ENCODE measurements at places on chromosomes 12 and 14.
A peak's percentile ranks its signal among the peaks of the same experiment; 100 is the strongest.

DNA sequence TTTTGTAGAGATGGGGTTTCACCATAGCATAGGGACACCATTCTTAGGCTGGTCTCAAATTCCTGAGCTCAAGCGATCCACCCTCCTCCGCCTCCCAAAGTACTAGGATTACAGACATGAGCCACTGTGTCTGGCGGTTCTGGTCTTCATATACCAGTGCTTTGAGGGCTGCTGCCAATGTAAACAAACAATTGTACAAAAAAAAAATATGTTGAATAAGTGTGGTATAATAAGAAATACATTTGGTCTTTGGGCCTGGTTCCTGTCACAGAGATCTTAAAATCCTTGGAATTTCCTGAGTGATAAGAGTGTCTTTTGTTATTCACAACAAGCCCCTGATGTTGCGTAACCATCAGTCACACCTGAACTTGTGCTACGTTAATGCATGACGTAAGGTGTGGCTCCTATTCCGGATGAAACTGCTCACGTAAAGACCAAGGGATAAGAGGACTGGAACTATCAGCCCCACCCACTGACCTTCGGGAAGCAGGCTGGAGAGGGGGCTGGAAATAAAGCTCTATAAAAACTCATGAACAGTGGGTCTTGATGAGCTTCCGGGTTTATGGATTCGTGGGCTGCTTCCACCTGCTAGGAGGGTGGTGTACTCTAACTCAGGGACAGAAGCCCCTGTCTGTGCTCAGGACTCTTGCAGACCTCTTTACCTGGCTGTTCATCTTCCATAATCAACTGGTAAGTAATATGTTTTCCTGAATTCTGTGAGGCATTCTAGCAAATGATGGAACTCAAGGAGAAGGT is 16.5 kb upstream of the RIMKLB start:
- DNase-seq: no peak

DNA sequence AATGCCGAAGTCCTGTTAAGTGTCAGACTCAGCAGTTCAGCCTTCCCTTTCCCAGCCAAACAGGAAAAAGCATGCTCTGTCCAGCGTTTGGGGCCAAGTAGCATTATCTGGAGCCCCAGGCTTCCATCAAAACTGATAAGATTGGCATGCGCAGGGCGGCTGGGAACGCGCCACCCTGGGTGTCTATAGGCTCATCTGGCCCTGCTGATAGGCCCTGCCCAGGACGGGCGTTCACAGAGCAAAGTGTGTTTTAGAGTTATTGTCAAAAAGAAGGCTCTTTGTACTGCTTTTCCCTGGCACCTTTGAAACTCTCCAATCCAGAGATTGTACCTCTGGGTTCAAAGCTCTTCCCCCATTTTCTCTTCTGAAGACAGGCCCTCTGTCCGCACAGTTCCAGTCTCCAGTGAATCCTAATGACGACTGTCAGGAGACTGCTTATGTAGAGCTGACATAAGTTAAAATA is at the start of gene ART4:
ART4 (minus strand) TSS at position 102 of the 463 bp plus-strand sequence. CDS start 413 bp downstream, outside the sequence.
- DNase-seq: no peak

- DNase-seq: no peak
Measured at GRCh38 chr12:12523229-12523628, 39.4 kb downstream of the DUSP16 start.

DNA sequence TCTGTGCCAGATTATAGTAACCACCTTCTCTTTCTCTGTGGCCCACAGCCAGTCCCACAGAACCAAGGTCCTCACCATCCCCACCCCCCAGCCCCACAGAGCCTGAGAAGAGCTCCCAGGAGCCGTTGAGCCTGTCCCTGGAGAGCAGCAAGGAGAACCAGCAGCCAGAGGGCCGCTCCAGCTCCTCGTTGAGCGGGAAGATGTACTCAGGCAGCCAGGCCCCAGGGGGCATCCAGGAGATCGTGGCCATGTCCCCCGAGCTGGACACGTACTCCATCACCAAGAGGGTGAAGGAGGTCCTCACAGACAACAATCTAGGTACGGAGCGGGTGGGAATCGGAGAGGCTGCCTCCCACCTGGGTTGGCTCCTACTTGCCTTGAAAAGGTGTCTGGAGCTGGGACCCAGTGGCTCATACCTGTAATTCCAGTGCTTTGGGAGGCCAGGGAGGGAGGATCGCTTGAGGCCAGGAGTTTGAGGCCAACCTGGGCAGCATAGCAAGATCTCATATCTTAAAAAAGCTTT is 34.4 kb downstream of the PHETA1 start:
- no peak for DNase-seq

DNA sequence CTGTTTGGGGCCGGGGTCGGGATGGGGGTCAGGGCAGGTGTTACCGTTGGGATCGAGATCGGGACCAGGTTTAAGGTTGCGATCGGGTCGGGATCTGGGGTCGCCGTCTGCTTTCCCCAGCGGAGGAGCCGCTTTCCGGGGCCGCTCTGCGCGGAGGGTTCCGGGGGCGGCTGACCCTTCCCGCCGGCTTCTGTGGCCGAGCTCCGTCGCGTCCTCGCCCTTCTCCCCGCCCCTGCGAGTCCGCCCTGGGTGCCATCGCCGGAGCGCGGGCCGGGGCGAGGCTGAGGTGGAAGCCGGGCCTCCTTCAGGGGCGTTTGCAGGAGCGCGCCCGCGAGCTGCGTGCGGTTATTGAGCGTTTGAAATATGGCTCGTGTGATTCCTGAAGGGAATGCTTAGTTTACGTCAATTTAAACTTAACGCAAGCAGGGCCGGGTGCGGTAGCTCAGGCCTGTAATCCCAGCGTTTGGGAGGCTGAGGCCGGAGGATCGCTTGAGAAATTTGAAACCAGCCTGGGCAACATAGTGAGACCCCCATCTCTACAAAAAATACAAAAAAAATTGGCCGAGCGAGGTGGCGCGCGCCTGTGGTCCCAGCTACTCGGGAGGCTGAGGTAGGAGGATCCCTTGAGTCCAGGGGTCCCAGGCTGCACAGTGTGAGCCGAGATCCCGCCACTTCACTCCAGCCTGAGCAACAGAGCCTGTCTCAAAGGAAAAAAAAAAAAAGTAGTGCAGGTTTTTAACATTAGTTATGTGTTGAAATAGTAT is 620 bp downstream of the PGAM5 start:
- peak; percentile 21 for DNase-seq

GRCh38 chr12:124177276-124177950 is 117.5 kb upstream of the RFLNA start:
- DNase-seq: no peak

DNA sequence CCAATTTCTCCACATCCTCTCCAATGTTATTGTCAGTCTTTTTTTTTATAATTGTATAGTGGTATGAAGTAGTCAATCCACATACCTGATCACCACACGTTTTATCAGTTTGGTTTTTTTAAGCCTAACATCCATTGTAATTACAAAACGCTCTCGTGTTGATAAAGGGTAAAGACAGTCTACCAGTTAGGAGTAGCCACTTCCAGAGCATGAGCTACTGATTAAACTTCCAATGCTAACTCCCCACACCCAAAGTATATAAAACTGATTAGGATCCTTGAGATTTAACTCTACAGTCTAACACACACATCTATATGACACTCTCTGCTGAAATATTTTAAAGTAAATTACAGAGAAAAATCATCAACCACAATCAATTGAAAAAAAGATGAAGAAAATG is 20.7 kb downstream of the CPNE8 start:
- DNase-seq: no peak

GRCh38 chr12:9276990-9277389 is 68.8 kb upstream of the PZP start:
- DNase-seq: no peak

GRCh38 chr12:38878986-38879385 is 26.4 kb downstream of the CPNE8 start:
- DNase-seq: no peak

DNA sequence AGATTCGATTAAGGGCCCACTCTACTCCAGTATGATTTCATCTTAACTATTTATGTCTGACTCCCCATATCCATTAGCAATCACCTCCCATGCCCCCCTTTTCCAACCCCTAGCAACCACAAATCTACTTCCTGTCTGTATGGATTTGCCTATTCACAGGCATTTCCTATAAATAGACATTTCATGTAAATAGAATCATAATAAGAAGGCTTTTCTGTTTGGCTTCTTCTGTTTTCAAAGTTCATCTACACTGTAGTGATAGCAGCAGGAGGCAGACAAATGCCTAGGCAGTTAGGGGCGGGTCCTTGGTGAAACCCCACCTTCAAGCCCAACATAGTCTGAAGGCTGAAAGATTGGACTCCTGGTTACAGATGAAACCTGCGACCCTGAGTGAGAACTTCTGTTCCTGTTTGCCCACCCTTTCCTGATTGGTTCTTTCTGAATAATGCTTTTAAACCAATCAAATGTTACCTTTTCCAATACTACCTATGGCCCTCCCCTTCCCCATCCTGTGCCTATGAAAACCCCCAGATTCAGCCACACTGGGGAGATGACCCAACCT is 62.1 kb upstream of the HECTD1 start:
- no peak for DNase-seq

GRCh38 chr14:76814726-76815645 is 2.3 kb upstream of the ANGEL1 start:
- no peak for DNase-seq

DNA sequence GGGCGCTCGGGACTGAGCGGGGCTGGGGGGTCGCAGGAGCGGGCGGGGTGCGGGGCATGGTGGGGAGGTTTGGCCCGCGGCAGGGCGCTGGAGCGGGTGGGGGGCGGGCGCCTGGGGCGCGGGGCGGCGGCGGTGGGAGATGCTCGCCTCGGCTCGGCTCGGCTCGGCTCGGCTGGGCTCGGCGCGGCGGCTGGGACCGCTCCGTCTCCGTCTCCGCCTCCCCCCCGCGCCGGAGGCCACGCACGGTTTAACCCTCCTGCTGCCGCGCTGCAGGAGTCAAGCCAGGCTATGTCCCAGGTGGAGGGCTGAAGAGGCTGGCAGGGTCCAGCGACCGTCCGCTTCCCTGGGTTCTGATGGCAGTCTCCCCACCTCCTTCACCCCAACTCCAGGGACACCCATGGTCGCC is at the start of gene PIANP:
PIANP (minus strand) TSS at position 170 of the 406 bp plus-strand sequence. CDS start 2,754 bp downstream, outside the sequence.
- DNase-seq: no peak

GRCh38 chr12:82326905-82327503 is 31.2 kb downstream of the CCDC59 start:
- no peak for DNase-seq

DNA sequence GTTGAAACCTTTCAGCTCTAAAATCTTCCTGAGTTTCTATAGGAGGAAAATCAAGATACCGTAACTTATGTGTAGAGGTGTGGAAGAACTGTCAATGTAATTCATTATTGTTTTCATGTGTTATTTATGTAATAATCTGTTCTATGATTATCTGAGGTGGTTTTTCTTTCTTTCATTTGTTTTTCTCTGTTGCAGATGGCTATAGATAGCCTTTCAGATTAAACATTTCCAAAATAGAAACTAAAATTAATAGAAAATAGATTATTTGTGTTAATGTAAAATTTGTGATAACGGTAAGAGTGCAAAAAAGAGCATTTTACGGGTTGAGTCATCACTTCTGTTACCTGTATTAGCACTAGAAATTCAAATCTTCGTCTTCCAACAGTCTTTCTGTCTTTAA is 128.8 kb downstream of the SYNE2 start:
- no peak for DNase-seq

- peak; percentile 20 for DNase-seq
Measured at GRCh38 chr12:67068761-67069450, 200.3 kb upstream of the CAND1 start.

- peak; percentile 20 for DNase-seq
Measured at GRCh38 chr12:6200256-6201212, at the start of gene CD9. CD9 (plus strand) TSS chr12:6200400; CDS start chr12:6200500, 100 bp downstream.

DNA sequence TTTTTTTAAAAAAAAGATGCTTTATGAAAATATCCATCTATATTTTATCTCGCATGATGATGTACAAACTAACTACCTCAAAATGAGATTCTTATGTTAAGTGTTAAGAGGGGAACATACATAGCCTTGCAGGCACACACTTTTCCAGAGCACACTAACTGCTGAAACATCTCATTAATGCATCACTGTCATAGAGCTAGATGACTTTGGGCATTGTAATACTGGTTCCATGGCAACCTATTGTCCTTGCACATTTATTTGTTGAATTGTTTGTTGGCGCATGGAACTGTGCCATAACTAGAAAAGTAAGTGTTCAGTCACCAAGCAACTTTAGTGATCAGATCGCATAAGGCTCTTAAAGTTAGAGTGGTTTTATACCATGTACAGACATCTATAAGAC is 348.3 kb downstream of the GALC start:
- DNase-seq: no peak

- no peak for DNase-seq
Measured at GRCh38 chr14:89700801-89701200, 253.7 kb downstream of the EFCAB11 start.

DNA sequence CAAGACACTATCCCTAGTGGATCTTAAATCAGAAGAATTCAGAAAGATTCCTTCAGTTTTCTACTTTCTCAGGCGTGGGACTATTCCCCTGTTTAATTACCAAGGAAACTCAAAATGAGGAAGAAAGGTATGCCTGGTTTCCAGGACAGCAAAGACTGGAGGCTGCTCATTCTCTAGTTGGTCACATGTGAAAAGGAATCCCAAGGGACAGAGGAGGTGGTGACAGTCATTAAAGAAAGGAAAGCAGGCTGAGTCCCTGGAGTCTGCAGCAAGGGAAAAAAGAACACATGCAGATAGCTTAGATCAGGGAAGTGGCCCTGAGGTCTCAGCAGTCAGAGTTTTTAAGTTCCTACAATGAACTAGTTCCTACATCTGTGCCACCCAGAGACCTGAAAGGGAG is 165.4 kb upstream of the CCDC198 start:
- no peak for DNase-seq

DNA sequence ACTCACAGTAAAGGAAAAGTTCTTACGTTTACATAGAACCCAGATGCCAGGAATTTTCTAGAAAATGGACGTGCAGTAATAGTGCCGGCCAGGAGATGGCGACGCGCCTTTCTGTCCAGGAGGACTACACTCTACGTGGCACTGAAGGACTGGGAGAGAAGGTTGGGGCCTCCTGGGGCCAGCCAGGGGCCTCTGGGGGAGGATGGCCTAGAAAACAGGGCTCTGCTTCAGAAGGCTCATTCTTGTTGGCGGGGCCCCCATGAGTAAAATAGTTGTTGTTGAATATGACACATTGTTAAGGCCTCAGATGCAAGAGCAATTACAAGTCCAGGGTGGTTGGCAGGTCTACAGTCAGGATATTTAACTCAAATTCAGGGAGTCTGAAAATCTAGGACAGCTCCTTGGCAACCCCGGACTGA is 120.1 kb upstream of the MAX start:
- DNase-seq: peak; percentile 46

- no peak for DNase-seq
Measured at GRCh38 chr12:105783983-105784947, 354.5 kb downstream of the NUAK1 start.

GRCh38 chr14:92513204-92513965 is at the start of gene RIN3:
RIN3 (plus strand) TSS chr14:92513781; CDS start chr14:92513933, 152 bp downstream.
- DNase-seq: peak; percentile 14
